ENCODE measurements at places on chromosomes 7 and 10.

DNA sequence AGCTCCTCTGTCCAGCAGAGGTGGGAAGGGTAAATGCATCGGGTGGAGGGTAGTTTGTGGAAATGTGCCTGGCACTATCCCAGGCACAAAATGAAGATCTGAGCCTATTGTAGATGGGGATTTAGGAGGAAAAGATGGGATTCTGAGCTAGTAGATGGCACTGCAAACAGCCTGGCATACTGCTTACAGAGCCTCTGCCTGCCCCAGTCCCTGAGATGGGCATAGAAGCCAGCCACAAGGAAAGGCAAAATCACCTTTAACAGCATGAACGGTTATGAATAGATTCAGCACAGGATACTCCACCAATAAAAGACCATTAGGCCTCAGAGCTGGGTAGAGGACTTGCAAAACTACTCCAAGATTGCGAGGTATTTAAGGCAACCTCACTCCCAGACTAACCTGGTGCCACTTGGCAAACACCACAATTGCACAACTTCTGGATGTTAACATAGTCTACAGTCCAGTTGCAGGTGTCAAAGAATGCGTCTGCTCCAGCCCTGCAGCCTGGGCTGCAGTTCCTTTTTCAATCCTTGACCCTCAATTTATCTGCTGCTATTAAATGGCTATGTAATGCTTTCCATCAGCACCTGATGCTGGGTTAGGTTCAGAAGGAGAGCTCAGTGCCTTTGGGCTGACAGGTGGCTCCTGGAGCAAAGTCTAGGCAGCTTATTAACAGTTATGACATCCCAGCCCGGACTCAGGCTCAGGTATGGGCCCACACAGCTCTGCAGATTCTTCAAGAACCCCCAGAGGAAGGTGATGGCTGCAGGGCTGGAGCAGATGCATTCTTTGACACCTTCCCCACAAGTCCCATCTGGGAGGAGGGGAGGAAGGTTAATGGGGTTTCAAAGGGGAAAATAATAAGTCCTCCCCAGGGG, 34.0 kb downstream of the CDHR3 start:
- DNase-seq: no peak

DNA sequence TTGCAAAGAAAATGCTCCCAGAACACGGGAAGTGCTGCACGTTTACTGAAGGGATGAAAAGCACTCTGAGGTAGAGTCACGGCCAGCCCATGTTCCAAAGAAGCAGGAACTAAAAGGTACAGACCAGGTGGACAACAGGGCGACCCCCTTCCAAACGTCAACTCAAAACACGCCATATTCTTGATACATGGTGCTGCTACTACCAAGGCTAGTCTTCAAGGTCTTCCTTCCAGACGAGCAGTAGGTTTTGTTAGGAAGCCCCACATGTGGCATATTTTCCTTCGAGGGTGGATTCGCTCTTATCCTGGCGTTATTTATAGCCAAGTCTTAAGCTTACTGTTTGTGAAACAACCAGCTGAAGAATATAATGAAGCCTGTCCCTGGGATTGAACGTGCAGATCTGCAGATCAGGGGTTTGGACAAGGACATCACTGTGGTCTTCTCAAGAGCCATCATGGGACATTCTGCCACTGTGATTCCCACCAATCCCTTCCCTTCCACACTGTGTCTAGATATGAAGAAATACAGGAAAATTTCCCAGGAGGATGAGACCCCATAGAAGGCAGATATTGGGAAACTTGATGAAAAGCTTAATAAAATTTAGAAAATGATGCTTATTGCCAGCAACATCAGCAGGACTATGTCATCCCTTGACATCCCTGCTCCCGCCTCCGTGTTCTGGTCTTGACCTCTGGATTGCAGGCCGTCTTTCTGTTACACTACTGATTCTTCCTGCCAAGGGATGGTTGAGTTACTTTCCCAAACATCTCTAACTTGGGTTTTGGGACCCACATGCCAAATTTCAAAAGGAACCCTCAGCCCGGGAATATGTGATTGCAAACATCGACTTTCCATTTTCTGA, 734.4 kb downstream of the PARD3 start:
- DNase-seq: no peak

DNA sequence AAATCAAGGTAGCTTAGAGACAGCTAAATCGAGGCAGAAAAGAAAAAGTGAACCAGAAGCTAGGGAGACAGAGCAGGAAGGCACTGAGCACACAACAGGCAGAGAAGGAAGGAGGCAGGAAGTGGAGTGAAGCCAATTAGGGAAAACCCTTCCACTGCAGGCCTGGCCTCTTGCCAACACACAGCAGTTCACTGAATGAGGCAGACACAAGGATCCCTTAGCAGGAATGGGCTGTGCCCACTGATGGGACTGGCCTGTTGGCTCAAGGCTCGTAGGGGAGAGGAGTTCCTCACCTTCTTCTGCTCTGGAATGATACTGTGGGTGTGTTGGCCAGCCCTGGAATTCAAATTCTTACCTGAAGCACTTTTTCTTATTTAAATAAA, 220.3 kb upstream of the STK17A start:
- DNase-seq: peak; percentile 65

DNA sequence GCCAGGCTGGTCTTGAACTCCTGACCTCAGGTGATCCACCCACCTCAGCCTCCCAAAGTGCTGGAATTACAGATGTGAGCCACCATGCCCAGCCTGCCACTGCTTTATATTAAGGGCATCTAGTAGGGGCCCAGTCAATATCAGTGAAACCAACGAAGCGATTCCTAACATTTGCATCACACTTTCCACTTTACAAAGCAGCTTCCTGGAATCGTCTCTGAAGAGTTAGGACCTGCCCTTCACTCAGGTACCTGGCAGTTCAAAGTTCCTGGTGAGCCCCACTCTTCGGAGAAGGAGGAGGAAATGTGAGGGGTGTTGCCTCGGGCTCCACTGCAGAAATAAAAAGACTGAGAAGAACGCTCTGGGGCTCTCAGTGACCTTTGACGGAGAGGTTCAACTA, 31.1 kb upstream of the EZH2 start:
- no peak for DNase-seq

DNA sequence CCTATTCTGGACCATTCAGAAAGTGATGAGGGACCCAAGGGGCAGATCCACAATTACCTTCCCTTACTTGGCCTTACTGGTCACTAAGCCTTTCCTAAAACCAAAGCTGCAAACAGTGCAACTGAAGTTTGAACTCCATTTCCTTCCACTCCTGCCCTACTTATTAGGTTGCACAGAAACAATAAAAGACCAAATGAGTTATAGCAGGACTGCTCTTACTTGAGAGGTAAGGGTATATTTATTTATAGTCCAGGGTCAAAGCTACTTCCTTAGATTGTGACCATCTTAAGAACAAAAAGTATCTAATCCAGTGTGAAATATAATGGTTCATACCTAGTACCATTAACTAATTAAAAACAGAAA, 27.0 kb downstream of the CDK6 start:
- no peak for DNase-seq

- DNase-seq: peak; percentile 69
Measured at GRCh38 chr10:87850742-87851205, 12.6 kb downstream of the KLLN start.

DNA sequence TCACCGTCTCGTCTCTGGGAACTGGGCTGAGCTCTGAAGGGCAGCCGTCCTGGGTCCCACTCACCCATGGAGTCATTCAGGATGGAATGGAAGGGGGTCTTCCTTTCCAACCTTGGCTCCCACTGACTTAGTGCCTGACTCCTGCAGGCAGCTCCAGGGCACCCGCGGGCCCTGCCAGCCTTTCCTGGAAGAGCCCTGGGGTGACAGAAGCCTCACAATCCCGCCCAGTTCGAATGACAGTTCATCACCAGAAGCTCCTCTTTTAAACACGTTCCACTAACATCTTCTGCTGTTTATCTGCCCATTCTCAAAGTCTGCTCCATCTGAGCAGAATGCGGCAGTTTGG, 110.6 kb downstream of the TNS3 start:
- DNase-seq: no peak

DNA sequence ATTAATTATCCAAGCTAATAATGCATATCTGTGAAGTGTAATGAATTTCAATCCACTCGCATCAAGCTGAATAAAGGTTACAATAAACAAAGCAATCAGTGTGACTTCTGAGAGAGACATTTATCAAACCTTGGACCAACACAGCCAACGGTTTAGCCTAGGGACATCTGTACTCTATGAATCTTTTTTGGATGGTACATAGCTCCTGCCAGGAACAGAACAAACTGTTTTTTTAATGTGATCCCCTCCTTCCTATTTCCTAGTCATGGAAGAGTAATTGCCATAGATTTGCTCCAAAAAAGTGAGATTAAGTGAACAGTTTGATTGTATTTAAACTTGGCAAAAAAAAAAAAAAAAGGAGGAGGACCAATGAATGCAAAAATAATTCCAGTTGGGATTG, 11.2 kb upstream of the NRCAM start:
- no peak for DNase-seq

- DNase-seq: peak; percentile 63
Measured at GRCh38 chr10:107163076-107163855, 1.2 kb downstream of the SORCS1 start.

DNA sequence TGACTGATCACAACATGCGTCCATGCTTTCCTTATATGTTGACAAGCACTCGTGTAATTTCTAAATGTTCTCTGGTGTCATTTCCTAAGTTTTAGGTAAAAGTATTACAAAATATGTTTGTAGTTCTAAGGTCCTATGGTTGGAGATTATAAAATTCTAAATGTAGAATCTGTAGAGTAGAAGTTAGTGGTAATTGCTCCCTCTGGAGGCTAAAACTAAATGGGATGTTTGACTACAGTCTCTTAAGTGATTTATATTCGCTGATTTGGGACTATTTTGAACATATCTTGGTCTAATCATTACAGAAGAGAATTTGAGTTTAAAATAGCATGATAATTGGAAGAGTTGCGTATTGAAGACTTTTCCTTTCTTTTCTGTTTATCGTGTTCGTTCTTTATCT, 74.1 kb downstream of the ZMYND11 start:
- DNase-seq: no peak

GRCh38 chr7:48894574-48894973, 29.8 kb upstream of the CDC14C start:
- no peak for DNase-seq

- DNase-seq: peak; percentile 13
Measured at GRCh38 chr7:35647171-35647574, 47.8 kb downstream of the HERPUD2 start.

- DNase-seq: no peak
Measured at GRCh38 chr7:38905056-38905759, 3.8 kb downstream of the VPS41 start.

DNA sequence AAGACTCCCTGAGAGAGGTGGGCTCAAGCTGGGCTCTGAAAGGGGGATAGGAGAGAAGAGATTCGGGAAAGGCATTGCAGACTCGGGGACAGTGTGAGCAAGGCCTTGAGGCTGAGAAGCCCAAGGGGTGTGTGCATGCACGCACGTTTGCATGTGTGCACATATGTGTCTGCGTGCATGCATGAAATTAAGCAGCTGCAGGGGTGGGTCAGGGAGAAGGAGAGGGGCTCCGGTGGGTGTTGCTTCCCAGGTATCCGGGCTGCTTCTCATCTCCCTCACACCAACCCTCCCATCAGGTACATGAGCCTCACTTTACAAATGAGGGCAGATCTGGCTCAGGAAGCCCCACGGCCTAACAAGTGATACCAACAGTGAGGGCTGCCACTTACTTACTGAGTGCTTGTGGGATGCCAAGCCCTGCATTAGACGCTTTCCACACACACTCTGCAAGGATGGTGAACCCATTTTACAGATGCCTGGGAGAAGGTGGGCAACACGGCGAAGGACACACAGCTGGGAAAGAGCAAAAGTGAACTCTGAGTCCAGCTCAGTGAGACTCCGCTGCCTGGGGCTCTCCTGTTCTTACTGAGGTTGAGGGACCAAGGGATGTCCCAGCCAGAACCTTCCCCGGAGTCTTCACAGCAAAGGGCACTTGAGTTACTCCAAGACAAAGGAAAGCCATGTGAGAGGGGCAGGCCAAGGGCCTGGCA, 26.4 kb downstream of the ZCCHC24 start:
- DNase-seq: no peak

DNA sequence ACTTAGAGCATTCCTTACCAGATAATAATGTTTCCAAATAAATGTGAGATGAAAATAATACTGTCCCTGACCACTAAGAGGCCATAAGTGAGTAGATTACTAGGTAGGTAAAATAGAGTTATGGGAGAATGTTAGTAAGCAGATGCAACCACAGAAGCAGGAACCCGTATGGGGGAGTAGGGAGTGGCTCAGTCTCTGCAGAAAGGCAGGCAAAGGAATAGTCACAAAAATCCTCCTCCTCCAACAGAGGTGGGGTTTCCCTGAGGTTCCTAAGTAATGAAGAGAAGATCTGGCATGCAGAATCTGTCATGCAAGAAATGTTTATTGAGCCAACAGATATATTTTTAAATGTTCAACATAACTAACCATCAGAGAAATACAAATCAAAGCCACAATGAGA, 9.0 kb upstream of the YAE1 start:
- no peak for DNase-seq

DNA sequence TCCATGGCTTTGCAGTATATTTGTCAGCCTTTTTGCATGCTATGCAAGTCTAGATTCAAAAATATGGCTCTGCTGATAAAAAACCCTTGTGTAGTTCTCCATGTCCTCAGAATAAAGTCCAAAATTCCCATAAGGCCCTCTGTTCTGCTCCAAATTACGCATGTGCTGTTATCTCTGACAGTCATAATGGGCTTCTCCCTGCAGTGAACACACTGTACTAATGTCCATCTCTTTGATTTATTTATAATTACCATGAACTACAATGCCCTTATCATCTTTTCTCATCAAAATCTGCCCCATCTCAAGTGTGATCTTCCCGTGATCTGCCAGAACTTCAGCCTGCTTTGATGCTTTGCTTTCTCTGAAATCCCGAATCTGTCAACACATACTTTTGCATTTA, 87.7 kb downstream of the TSPAN12 start:
- peak; percentile 15 for DNase-seq

GRCh38 chr7:1650363-1651030, 19.6 kb upstream of the ELFN1 start:
- DNase-seq: no peak

DNA sequence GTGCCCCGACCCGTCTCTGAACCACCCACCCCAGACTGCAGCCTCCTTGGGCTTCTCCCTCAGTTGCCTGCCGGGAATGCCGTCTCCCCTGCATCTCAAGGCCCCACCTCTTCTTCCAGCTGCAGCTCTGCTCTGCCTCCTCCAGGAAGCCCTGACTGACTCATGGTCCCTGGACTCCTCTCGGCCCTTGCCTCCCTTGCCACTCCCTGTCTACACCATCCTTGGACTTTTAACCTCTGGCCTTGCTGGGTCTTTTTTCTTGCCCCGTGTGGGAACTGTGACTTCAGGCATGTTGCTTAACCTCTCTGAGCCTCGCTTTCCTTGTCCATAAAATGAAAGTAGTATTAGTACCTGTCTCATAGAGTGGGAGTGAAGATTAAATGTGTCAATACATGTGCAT, 56.3 kb downstream of the C10orf105 start:
- DNase-seq: no peak

DNA sequence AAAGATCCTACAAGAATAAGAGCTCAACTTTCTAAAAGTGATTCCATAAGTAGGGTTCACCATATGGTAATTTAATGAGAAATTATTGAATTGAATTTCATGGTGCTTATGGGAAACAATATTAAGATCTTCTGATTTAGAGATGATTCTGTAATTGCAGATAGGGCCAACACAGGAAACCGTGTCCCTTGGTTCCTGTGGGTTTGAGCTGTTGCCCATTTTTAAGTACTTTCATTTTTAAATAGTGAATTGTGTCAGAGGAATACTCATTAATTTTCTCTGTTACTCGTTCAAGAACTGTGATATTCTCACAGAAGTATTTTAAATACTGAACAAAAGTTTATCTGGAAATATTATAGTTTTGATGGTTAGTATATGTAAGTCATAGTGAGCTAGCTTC, 129.2 kb downstream of the SRI start:
- no peak for DNase-seq
